ENCODE measurements at places on chromosomes 3 and 15. TPM values are rescaled to one million over a fixed set of nuclear protein-coding genes. Genes with fewer than 3 reads are reported as not detected.
A peak's percentile ranks its signal among the peaks of the same experiment; 100 is the strongest.

- DNase-seq = peak; percentile 22
Measured at GRCh38 chr15:27601239-27601960, 497.7 kb downstream of the OCA2 start.

GRCh38 chr3:156657440-156657839, 16.9 kb upstream of the TIPARP start:
- DNase-seq = no peak

AADAC gene
- total RNA-seq = not detected

DNA sequence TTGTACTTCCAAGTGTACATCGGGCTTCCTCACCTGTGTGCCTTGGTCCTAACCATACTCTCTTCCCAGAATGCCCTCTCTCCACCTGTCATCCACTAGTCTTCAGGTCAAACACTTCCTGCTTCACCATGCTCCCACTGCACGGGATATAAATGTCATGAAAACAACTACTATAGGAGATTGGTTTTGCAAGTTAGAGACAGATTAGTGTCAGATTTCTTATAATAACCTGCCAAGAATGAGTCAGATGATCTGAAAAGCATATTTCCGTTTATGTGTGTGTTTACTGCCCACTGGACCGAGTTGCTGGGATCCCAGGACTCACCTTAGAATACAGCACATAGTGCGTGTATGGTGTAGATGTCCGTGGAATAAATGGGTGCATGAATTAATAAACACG, 21.4 kb downstream of the PLA1A start:
- no peak for DNase-seq

NRROS gene
- not detected for total RNA-seq

FES gene
- total RNA-seq = 7.2 TPM

DNA sequence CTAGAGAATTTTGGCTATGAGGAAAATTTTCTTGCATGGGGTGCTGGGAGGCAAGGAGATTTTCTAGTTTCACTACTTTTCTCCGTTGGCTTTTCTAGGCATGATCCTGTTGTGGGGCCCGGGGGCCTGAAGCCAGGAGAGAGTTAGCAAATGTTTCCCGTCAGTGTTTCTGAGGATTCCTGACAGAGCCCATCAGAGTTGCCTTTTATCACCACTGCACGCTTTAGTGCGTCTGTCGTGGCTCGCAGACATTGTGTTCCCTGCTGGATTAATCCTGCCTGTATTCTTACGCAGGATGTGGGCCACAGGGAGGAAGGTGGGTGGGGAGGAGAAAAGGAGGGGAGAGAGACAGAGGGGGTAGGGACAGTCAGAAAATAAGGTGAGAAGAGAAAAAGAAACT, 18.1 kb upstream of the BOC start:
- DNase-seq = no peak

- peak; percentile 43 for DNase-seq
Measured at GRCh38 chr15:67548236-67548852, 5.8 kb downstream of the MAP2K5 start.

DNA sequence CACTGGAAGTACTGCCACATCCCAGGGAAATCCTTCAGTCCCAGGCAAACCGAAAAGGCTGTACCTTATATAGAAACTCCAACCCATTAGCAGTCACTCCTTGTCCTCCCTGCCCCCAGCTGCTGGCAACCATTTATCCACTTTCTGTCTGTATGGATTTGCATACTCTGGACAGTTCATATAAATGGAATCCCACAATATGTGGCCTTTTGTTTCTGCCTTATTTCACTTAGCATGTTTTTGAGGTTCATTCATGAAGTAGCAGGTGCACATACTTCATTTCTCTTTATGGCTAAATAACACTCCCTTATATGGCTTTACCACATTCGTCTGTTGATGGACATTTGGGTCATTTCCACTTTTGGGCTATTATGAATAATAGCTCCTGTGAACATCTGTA, 51.6 kb upstream of the CMTM8 start:
- no peak for DNase-seq

DNA sequence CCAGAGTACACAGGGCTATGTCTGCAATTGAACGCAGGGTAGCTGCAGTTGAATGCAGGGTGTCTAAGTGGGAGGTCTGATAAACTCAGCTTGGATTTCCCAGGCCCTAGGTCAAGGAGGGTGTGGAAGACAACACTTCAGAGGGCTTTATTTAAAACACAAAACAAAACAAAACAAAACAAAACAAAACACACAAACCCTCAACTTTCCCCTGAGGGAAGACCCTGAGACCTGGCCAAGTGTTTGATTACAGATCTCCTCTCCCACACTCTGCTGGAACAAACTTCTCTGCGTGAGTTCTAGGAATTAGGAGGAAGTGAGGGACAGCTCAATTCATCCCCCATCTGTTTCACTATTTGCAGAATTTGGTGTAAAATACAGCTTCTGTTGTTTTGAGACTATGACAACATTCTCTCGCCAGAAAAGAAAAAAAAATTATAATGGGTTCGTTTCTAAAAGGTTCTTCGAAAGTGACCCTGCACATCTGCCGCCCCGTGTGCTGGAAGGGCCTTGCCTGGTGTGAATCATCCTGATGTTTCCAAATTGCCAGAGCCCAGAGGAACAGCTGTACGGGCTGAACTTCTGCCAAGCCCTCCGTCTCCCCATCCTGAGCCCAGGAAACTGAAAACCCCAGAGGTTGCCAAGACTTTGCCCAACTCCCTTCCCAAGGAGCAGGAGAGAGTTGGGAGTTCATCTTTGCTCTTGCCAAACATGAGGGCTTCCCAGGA, 73.3 kb upstream of the RAD18 start:
- DNase-seq = no peak

GNAT1 gene
- total RNA-seq = not detected

ANKRD63 gene
- not detected for total RNA-seq

WDR93 gene
- not detected for total RNA-seq

DNA sequence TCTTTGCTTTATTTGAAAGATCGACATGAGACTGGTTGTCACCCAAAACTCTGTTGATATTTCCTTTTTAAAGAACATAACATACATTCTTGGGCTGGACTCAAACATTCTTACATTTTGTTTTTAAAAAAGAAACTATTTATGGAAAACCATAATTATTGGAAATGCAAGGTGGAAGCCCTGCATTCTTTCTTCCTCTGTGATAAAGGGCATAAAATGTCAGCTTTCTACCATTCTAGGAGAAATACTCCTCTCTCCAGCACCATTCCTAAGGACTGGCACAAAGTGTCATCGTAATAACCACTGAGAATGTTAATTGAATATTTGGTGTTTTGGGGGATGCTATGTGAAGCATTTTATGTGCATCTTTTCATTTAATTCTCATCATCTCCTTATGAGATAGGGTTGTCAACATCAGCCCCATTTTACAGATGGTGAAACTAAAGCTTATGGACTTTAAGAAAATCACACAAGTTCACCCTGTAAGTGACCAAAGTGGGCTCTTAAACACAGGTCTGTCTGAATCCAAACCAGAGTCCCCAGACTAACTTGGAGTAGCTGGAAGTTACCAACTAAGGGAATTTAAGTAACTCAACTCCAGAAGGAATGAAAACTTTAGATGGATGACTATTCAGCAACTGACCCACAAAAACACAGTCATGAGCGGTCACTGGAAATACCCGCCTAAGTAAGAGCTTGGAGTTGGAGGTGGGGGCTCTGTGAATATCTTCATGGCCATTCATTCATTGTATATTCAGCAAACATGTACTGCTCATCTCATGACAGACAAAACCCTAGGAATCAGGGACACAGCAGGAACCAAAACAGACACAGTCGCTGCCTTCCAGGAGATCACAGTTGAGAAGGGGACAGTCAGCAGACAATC, 45.9 kb upstream of the LMCD1 start:
- peak; percentile 45 for DNase-seq

CLCN2 gene
- 9.0 TPM for total RNA-seq

NMNAT3 gene
- total RNA-seq = 2.5 TPM

DNA sequence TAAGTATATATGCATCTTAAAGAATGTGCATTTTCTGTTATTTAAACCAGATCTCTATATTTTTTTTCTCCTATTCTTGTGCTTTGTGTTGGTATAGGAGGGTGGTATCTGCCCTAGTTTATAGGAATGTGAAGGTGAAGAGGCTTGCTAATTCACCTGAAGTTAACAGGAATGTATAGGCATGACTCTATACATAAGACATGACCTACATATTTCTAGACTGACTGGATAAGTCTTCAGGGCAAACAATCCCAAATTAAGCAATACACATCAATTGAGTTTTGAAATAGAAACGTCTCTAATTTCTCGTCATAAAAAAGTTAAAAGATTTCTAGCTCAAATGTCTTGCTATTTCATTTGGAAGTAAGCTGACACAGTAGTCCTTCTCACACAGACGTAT, 410.0 kb downstream of the DIPK2A start:
- DNase-seq = no peak

DNA sequence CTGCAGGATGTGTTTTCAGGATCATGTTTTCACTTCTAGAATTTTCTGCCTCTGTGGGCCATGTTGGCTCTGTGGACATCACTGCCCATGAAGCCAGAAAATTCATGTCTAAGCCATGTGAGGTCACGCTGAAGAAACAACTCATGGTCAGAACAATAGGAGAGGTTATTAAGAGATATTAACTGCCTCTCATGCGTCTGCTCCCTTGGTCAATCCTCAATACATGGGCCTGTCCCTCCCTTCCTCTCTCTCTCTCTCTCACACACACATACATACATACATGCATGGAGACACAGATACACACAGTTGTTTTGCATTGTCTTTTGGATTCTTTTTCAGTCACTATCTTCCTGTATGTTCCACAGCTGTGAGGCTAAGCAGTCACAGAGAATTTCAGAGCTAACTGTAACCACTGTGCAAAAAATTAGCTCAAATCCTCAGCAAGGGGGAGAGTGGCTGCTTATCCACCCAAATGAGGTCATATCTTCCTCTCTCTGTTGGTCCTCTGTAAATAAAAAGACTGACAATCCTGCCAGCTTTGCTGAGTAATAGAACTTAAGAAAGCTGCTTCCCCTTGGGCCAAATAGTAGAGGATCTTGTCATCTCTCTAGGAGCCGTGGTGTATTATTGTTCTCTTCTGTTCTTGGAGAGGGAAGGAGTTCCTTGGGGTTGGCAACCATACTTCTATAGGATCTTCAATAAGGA, 45.6 kb downstream of the LRTM1 start:
- DNase-seq = peak; percentile 98

- DNase-seq = no peak
Measured at GRCh38 chr15:59124261-59124660, 19.3 kb downstream of the CCNB2 start.

C3orf52 gene
- total RNA-seq = 21.3 TPM

GRCh38 chr3:186839874-186840641, 2.5 kb upstream of the ADIPOQ start:
- DNase-seq = peak; percentile 78

GRCh38 chr3:73030073-73030597, 31.3 kb upstream of the EBLN2 start:
- no peak for DNase-seq

GRCh38 chr3:88168171-88168570, 18.4 kb downstream of the C3orf38 start:
- no peak for DNase-seq

- DNase-seq = no peak
Measured at GRCh38 chr15:68980786-68981185, 33.7 kb upstream of the NOX5 start.

DNA sequence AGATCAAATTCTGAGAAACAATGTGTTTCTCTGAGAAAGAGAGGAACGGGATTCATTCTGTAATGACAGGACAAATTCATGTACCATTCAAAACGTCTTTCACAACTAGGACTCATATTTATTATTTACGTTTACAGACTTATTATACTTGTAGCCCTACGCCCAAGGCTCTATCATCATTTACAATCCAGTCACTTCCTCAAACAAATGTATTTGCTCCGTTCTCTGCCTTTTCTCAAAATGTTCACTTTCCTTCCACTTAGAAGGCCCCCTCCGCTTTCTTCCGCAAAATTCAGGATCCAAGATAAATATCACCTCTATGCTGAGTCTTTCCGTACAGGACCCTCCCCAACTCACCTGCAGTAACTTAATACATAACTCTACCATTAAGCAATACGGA, 745 bp downstream of the RSL24D1 start:
- DNase-seq = no peak

- DNase-seq = no peak
Measured at GRCh38 chr15:43534897-43535296, 17.5 kb downstream of the MAP1A start.

- no peak for DNase-seq
Measured at GRCh38 chr3:16708285-16708684, 103.1 kb upstream of the DAZL start.

DNA sequence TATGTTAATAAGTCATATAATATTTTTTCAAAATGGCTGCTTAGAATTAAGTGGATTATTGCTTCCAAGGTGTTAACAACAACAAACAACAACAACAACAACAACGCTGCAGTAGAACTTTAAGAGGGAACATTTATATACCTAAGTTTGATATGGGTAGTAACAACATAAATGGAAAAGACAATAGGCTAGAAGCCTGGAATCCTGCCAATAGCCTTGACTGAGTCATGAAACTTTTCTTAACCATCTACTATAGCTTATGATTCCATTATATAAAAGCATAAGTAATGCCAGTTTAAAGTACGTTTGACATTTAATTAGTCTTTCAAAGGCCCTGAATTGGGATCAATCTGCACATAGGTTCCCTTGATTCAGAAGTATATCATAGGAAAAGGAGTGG, 31.2 kb downstream of the SATB1 start:
- DNase-seq = no peak

DNA sequence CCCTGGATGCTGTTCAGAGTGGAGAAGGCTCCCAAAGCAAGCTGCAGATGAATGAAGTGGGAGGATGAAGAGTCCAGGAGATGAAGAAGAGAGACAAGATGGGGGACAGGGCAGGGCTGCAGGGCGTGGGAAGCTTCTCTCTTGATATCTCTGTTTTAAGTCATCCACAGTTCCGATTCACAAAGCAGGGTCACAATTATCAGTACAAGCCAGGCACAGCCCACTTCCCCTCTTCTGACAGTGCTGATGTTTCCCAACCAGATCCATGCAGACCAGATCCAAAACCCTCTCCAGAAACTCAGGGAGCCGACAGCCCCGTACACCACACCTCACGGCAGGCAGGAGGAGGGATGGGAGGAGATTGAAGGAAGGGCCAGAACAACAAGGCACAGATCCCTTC, 31.1 kb downstream of the NTRK3 start:
- no peak for DNase-seq

DNA sequence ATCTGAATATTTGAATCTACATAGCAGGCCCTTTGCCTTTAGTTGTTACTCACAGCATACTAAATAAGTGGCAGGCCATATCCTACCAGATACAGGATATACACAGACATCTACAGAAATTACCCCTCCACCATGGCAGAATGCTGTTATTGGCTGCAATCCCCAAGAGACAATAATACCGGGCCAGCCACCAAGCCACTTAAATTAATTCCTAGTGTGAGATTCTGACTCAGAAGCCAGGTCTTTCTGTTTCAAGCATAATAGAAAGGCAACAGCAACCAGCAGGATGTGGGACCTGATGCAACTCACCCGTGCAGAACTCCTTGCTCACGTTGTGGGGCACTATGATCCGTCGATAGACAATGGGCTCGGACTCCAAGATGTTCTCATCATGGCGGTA, 39.8 kb downstream of the CLK3 start:
- peak; percentile 52 for DNase-seq

GRCh38 chr3:132556508-132557159, 40.4 kb upstream of the ACKR4 start:
- DNase-seq = no peak

GRCh38 chr3:42595682-42596081, 4.8 kb upstream of the NKTR start:
- no peak for DNase-seq

GRCh38 chr15:36591536-36592411, 12.3 kb downstream of the CDIN1 start:
- peak; percentile 71 for DNase-seq

CPLX3 gene
- total RNA-seq = not detected

CISH gene
- 0.75 TPM for total RNA-seq

GRCh38 chr3:72017311-72017710, 232.4 kb upstream of the PROK2 start:
- DNase-seq = no peak
